ENCODE measurements at places on chromosomes 4 and X. TPM values are rescaled to one million over a fixed set of nuclear protein-coding genes. Genes with fewer than 3 reads are reported as not detected.

Gene GYG2
- 58.0 TPM for total RNA-seq

Gene ABCG2
- not detected for total RNA-seq

Gene SASH3
- total RNA-seq, result not detected

Gene CXCL9
- not detected for total RNA-seq

Gene KLB
- total RNA-seq, result not detected

Gene FAM9C
- not detected for total RNA-seq

All from cardiac muscle cell (in vitro differentiated cells and primary cell).